Foreskin fibroblast (primary cell): ENCODE measurements at places on chromosomes 4 and X.

- DNase-seq = no peak
These were observed 1028.1 kb downstream of the SH3BGRL start for GRCh38 chrX:82230013-82230412.

- DNase-seq = peak; percentile 45
These were observed 257.7 kb downstream of the OPHN1 start for GRCh38 chrX:68175562-68175961.

- no peak for DNase-seq
These were observed 175.0 kb upstream of the HS3ST1 start for GRCh38 chr4:11603591-11604194.

GRCh38 chr4:152118819-152119553 is 358.2 kb upstream of the GATB start:
- no peak for DNase-seq

DNA sequence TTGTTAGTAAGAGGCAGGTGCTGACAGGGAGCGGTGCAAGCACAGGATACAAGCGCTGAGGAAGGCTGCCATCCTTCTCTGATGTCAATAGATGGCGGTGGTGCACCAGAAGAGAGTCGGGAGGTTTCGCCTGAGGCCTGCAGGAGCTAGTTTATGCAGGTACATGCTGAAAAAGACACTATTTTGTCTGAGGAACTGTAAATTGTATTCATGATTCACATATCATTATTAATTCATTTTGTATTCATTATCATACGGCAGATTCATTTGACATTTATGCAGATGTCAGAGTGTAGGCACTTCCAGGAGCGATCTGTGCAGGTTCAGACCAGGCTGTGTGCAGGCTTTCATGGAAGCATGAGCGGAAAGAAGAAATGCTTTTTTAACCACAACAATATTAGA is 824.0 kb downstream of the STIM2 start:
- peak; percentile 13 for DNase-seq

DNA sequence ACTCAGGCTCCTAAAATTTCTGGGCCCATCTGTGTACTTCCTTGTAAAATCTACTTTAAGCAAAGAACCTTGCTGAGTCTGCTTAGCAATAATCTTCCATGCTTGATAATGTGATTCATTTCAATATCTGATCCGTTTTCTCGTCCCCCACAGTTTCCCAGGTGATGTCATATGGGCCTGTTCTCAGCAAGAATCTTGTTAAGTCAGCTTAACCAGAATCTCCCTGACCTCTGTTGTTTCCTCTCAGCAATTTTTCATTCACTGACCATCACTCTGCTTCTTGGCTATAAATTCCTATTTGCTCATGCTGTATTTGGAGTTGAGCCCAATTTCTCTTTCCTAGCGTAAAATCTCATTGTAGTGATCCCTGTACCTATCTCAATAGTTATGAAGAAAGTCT is 13.9 kb downstream of the CSN2 start:
- no peak for DNase-seq

GRCh38 chr4:145868637-145869409 is 69.8 kb downstream of the ZNF827 start:
- peak; percentile 36 for DNase-seq

GRCh38 chr4:118680808-118681207 is 4.4 kb upstream of the METTL14 start:
- DNase-seq = no peak

GRCh38 chrX:97636473-97637140 is 752.9 kb downstream of the RPA4 start:
- no peak for DNase-seq

GRCh38 chr4:107937040-107937439 is 5.7 kb downstream of the CYP2U1 start:
- DNase-seq = no peak

DNA sequence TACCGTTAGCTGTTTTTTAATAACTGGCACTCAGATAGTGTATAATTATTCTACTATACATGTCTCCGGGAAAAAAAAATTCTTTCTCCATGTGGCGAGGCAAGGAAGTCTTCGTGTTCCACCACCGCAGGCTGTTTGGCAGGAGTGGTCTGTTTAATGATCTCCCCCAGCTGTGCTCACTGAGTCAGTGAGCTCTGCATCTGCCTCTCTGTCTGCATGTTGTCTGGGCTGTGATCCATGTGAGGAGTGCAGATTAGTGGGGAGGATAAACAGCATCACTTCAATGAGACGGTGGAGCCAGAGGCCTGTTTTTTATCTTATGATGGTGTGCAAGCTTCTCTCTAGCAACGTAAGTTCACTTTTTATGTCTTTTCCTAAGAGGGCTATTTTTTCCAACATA is 69.8 kb downstream of the RPS3A start:
- DNase-seq = peak; percentile 97

DNA sequence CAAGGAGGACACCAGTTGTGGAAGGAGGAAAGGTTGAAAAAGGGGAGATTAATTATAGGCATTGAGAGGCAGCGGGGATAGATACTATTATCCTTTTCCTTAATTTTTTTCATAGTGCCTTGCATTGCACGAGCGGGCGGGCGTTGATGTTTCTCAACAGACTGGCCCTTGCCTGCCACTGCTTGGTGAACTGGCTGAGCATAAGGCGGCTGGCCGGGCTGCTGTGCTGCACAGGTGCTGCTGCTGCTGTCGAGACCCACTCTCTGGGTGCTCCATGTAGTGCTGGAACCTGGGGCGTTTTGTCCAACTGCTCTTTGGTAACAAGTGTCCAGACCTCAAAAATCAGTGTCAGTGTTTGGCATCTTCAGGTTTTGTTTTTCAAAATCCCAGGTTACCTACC is 83.3 kb upstream of the PAQR3 start:
- DNase-seq = no peak

GRCh38 chrX:119382606-119383005 is 16.5 kb upstream of the SLC25A43 start:
- no peak for DNase-seq

GRCh38 chrX:47182106-47182700 is 11.4 kb upstream of the UBA1 start:
- DNase-seq = no peak

DNA sequence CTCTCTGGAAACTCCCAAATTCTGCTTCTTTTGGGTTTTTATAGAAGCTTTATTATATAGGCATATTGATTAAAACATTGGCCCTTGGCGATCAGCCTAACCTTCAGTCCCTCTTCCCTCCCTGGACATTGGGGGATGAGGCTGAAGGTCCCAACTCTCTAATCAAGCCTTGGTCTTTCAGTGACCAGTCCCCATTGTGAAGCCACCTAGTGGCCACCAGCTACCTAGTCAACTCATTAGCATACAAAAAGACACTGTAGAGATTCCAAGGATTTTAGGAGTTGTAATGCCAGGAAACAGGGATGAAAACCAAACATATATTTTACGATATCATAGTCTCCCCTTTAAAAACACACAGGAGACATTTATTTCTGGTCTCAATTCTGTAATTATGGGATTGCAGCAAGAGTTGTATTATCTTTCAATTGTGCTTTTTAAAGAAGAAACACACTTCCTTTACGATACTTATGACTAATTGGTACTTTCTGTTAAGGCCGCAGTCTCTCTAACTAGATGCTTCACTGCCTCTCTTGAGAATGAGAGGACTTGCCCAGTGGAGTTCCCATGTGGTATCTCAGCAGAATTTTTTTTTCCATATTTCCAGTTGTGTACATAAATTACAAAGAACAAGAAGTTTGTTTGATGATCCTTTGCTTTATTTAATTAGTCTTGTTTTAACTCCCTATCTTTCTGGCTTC is 58.2 kb downstream of the WDR17 start:
- DNase-seq = peak; percentile 42

DNA sequence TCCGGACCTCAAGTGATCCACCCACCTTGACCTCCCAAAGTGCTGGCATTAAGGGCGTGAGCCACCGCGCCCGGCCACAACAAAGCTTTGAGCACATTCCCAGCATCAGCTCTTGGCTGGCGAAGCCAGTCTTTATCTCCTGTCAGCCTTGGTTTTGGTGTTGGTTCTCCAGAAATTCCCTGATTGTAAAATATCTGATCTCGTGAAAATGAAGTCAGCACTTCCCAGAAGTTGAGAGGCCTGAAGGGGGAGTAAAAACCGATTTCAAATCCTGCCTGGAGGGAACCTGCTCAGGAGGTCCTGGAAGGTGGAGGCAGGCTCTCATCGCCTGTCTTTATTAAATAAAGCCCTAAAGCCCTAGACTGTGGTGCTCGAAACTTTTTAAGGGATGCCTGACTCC is 33.6 kb downstream of the PTTG2 start:
- no peak for DNase-seq

DNA sequence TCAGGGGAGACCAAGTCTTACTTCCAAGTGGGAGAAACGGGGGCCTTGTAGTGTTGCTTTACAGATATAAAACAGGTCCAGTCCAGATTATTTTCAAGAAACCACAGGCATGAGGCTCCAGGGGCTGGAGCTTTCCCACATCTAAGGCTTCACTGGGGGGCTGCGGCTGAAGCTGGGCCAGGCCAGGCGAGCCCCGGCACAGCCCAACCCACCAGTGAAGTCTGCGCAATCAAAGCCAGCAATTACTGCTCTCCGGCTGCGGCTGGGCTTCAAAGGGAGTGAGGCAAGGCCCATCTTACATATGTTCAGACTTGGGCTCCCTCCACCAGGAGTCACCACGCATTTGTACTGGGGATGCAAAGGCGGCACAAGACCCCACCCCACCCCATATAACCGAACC is 61.7 kb downstream of the HADH start:
- DNase-seq = no peak

GRCh38 chrX:70255452-70255851 is 4.6 kb downstream of the P2RY4 start:
- DNase-seq = no peak

DNA sequence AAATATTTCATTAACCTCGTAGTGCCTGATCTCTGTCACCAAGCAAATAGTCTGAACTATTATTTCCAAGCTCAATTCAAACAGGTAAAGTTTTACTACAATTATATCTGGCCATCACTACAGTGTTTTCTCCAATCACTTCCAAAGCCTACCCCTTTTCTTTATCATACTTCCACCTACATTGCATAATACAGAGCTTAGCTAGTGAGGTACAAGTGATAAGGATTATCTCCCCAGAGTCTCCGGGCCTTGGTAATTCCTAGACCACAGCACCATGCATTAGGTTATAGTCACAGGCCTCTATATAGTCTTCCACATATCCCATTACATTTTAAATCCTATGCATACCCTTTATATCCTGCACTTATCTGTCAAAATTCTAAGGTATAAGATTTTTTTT is 154.2 kb downstream of the SNCA start:
- DNase-seq = no peak

DNA sequence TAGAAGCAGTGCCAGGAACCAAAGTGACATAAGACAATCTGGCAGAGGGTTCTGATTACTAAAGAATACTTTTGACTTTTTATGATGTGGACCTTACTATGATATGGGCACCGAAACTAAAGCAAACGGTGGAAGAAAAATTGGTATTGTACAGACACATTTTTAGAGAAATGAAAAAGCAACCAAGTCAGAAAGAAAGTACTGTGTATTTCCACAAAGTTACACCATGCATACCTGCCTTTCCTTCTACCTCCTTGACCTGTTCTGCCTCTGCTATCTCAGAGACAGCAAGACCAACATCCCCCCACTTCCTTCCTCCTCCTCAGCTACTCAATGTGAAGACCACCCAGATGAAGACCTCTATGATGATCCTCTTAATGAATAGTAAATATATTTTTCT is 88.3 kb downstream of the HUWE1 start:
- DNase-seq = no peak

DNA sequence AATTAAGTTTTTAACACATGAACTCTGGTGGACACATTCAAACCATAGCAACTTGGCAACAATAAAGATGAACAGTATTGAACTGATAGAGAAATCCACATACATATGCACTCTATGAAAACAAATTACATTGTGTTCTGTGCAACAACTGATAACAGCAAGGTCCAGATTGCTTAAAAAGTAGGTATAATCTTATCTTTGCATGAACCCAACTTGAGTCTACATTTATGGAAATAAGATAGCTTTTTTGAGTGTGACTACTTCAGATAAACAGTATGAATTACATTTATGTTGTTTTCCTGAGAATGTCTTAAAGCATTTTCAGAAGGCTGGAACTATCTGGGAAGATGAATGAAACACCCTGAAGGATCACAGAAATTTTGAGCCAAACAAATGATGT is 212.6 kb upstream of the GK2 start:
- DNase-seq = no peak

GRCh38 chr4:84496706-84497503 is 2.2 kb downstream of the NKX6-1 start:
- peak; percentile 35 for DNase-seq

GRCh38 chr4:128288689-128289106 is 1.1 kb upstream of the PGRMC2 start:
- no peak for DNase-seq

DNA sequence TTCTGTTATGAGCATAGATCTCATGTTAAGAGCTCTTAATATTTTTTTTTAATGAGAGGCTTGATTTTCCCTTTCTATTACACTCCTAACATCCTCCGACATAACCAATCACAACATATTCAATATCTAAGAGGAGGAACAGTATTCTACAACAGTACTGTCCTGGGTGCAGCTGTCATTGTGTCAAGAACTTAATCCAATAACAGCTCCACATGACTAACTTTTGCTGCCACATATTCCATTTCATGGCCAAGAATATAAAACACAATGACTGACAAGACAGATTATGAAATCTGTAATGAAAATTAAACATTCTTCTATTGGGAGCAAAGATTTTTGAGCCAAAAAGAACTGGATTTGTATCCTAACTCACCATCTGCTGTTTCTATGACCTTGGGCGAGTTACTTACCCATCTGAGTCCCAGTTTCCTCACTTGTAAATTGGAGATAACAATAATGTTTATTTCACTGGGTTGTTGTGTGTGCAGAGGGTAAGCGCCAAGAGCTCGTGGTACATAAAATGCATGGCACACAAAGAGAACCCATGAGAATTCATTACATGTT is 405.6 kb downstream of the SPRY1 start:
- no peak for DNase-seq

DNA sequence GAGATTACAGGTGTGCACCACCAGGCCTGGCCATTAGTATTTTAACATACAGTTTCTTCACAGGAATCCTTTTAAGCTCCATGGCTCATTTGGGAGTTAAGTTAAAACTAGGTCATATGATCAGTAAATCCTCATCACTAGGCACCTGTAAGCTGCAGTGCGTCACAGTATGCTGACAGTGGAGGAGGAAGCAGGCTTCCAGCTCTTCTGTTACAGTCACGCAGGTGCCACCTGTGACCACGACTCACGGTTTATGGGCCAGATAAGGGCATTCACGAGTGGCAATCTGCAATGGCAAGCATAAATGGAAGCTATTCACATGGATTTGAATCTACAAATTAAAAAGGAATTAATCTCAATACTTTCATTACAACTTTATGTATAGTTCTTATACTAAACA is 129.4 kb upstream of the BCOR start:
- DNase-seq = no peak

DNA sequence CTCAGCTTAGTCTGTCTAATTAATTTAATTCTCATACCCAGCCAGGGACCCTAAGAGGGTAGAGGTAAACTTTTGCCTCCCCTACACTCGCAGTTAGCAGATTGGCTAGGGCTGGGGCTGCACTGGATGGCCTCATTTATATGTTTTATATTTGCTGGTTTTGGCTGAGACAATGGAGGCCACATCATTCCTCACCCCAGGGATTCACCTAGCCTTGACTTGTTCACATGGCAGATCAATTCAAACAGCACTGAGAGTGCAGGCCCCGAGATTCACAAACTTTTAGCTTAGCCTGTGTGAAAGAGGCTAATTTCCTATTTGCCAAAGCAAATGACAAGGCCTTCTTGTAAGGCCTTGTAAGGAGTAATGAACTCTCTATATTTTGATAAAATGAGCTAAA is 844.4 kb downstream of the ARAP2 start:
- DNase-seq = no peak

GRCh38 chr4:178665916-178666315 is 1223.7 kb upstream of the AGA start:
- no peak for DNase-seq
